ENCODE measurements at places on chromosomes 7 and 10.

DNA sequence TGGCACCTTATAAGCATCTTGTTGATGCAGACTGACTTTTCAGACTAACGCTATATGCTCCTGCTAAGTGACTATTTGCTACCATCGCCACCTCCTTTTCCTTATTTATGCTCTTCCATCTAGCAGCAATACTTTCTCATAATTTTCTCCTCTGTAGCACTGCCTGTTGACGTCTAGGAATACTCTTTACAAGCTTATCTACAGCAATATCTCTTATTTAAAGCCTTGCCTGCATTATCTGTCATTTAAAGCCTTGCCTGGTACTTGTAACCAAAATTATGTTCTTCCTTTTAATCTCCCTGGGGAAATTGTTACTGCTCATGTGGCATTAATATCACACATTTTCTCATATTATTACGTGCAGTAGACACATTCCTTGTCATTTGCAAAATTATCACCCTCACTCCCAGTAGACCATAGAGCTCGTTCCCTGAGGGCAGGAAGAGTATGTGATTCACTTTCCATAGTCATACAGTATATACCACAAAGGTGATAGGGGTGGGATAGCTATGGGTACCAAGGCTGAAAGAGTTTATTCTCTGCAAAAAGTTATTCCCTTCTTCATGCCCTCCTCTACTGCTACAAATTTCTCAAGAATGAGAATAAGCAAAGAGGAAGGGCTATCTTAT, 359.7 kb upstream of the PCDH15 start:
- DNase-seq, result no peak

DNA sequence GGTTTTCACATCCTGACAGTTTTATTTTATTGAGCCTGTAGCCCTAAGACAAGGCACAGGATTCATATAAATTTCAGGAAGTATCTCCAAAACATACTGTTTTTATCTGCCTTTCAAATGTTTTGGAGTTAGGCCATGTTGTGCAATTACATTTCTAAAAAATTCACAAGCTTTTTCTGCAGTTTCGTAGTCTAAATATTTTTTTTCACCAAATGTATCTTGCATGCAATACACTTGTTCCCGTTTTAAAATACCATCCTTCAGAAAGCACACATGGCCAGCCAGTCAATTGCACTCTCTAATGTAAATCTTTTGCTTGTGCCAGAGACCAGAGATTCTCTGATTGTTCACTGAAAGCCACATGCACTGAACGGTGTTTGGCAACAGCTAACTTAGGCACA, 161.5 kb upstream of the PRKCQ start:
- DNase-seq, result no peak

DNA sequence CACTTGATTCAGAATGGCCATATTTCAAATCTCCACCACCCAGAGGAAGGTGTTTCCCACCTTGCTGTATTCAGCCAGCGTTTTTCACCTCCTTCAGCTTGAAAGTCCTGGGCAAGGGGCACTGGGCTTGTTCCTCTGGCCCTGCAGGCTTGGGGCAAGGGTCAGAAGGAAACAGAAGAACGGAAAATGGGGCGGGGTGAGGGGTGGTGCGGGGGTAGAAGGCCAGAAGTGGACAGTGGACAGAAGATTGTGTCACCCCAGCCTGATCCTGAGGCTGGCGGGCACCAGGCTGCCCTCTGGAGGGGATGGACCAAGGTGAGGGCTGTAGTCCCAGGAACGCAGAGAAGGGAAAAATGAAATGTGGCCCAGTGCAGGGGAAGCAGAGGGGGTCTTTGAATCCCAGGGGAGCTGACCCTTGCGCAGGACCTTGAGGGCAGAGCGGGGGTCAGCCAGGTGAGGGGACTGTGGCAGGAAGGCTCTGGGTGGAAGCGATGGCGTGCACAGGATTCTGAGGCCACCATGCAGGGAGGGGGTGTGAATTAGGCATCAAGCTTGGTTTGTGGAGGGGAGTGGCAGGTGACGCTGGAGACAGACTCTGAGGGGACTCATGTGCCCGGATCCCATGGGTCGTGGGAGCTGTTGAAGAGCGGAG, 23.0 kb downstream of the TMEM120A start:
- DNase-seq, result no peak

- DNase-seq, result no peak
Observed at GRCh38 chr7:2927592-2927991, 83.5 kb upstream of the GNA12 start.

GRCh38 chr7:149196151-149196704, 882 bp downstream of the ZNF282 start:
- DNase-seq, result no peak

GRCh38 chr10:11849911-11850310, 26.8 kb downstream of the PROSER2 start:
- DNase-seq, result no peak
